Fibroblast of mammary gland (primary cell): ENCODE measurements at places on chromosomes 7 and 10.

GRCh38 chr7:21377545-21377944 lies 50.3 kb upstream of the SP4 start:
- DNase-seq, result no peak

GRCh38 chr7:25996006-25996408 lies 156.0 kb upstream of the NFE2L3 start:
- DNase-seq, result peak; percentile 2

DNA sequence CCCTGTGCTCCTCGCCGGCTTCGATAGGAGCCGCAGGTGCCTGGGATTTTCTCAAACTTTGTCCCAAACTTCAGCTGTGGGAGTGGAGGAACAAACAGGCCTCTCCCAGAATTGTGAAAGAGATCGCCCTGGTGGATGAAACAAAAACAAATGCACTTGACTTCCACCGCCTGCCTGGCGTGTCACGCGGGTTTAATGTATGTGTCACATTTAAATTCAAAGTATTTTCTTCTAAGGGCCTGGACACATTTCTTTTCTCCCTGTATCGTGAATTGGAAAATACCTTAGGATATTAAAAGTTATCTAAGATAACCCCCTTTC lies 694 bp upstream of the WASL start:
- peak; percentile 77 for DNase-seq

GRCh38 chr10:19817231-19817933 lies 1.1 kb downstream of the PLXDC2 start:
- DNase-seq, result no peak

GRCh38 chr10:71975871-71976725 lies 11.9 kb downstream of the CHST3 start:
- DNase-seq, result peak; percentile 95
